ENCODE measurements at places on chromosomes 7 and 10.
A peak's percentile ranks its signal among the peaks of the same experiment; 100 is the strongest.

- DNase-seq: no peak
These were observed 39.7 kb downstream of the HIPK2 start for GRCh38 chr7:139738101-139738489.

- no peak for DNase-seq
These were observed 38.3 kb downstream of the AKR1B1 start for GRCh38 chr7:134420424-134421125.

DNA sequence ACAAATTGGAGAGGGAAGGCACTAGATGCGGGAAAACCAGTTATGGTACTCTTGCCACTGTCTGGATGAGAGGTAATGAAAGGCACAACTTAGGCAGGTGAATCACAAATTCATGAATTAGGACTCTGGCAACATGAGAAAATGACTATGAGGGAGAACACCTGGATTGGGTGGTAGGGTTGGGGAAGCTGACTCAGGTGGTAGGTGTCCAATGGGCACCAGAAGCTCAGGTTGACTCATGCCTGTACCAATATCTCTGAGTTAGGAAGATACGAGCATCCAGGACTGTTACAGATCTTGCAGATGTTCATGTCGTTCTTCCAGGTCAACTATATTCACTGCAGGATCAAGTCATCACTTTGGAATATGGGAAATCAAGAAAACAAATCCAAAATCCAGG lies 56.7 kb downstream of the NPY start:
- DNase-seq: no peak

DNA sequence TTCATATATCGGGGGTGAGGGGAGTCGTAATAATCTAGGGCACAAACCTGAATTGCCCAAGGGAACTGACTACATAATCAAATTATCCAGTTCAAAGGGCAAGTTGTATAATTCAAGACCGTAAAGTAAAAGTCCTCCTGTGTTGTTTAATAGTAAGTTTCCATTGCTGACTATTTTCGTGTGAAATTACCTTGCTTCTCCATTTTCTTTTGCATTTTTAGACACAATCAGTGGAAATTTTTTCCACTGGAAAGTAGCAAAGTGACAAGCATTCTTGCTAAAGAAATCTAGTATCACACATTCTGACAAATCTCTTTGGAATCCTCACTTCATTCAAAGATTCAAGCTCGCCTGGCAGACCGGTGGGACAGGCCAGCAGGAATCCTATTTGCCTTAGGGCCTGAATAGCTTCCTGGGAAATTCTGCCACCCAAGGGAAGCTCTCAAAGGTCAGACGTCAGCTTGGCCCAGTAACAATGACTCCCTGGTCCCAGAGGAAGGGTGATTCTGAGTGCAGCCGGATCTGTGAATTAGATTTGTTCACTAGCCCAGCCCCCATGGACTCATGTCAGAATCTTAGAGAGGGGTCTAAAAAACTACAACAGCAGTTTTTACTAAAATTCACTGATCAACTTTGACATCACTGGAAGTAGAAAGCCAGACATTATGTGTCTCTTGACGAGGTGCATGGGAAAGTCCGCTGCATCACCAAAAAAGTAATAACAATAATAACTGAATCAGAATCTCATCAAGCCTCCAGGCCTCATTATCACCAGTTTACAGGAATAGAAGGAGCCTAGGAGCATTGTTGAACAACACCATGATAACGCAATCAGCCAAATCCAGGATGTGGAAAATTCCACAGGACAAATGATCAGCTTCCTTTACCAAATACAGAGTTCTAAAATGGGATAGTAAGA lies 161.0 kb downstream of the SKIDA1 start:
- DNase-seq: no peak

DNA sequence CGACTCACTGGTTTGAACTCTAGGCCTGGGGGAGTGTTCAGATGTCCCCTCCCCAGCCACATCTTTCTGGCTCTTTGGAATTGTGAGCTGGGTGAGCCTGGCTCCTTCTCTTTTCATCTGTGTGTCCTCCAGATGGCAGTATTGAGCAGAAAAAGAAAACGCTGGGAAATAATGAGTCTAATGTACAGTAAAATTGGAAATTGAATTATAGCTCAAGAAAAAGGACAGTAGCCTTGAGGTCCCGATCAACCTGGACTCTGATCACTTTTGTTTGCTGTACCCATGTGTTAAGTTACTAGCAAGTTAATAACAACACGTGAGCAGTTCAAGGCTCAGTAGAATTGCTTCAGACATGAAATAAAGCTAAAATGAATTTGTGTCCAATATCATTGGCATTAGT lies 77.9 kb downstream of the SNX10 start:
- DNase-seq: no peak

- no peak for DNase-seq
These were observed 53.8 kb upstream of the PDGFA start for GRCh38 chr7:573269-573932.

- no peak for DNase-seq
These were observed 22.5 kb downstream of the ADCY1 start for GRCh38 chr7:45596665-45597095.

DNA sequence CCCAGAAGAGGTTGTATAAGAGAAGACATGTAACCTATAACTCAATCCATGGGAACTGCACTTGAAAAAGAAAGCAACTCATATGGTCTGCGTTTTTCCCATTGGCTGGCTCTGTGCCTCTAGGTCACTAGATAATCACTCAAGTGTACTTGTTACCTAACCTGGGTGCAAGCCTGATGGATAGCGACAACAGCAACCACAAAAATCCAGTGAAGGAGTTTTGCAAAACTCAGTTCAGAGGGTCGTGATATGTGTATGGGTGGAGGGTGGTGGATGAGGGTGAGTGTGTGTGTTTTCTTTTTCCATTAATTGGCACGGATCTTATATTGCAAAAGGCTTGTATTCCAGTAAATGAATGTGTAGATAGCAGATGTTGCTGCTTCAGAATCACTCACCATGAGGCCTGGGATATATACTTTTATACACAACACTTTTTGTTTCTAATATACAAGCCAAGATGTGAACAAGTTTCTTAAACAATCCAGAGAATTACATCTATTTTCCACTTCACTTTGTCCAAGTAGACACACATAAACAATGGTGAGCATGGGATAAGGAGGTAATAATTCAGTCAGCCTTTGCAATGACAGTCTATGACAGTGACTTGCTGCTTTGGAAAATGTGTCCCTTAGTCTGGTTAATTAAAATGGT lies 286.9 kb upstream of the DKK1 start:
- DNase-seq: no peak

DNA sequence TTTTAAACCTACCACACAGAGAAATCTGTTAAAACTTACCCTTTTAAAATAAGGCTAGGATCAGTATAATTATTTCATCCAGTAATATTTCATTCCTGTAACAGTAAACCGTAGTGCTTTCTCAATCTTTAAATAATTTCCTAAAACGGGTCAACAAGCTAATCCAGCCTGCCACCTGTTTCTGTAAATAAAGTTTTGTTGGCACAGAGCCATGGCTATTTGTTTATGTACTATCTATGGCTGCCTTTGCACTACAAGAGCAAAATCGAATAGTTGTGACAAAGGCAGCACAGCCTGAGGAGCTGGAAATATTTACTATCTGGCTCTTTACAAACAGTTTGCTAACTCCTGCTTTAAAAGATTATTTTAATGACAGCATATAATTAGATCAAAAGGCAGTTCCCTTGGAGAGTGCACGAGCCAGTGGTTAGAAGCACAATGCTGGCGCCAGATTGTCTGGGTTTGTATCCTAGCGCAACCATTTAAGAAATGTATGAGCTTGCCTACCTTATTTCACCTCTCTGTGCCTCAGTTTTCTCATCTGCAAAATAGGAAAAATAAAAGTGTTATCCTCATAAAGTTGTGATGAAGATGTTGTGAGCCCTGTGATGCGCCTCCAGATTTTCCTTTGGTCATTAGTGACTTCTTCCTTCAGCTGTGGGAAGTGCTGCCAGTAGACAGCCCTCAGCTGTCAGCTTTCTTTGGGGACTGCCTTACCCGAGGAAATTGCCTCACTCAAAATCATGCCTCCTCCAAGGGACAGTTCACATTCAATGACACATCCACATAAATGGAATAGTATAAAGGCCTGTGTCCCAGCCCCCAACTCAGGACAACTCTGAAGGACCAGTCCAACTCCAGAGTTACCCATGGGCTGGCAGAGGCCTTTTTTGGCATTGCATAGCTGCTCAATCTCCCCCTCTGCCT lies 11.8 kb upstream of the MIOS start:
- DNase-seq: no peak

GRCh38 chr10:100327007-100327717 lies 2.9 kb downstream of the PKD2L1 start:
- no peak for DNase-seq

GRCh38 chr10:102612964-102613275 lies 31.4 kb upstream of the TRIM8 start:
- peak; percentile 60 for DNase-seq

GRCh38 chr7:36487756-36488336 lies 98.2 kb downstream of the ANLN start:
- no peak for DNase-seq
